Thyroid gland (tissue), 4 donors: ENCODE measurements at places on chromosomes 5 and 9. TPM values are rescaled to one million over a fixed set of nuclear protein-coding genes. Genes with fewer than 3 reads are reported as not detected.

GRCh38 chr5:173304591-173304988 lies 23.6 kb downstream of the STC2 start:
- DNase-seq = no peak

DNA sequence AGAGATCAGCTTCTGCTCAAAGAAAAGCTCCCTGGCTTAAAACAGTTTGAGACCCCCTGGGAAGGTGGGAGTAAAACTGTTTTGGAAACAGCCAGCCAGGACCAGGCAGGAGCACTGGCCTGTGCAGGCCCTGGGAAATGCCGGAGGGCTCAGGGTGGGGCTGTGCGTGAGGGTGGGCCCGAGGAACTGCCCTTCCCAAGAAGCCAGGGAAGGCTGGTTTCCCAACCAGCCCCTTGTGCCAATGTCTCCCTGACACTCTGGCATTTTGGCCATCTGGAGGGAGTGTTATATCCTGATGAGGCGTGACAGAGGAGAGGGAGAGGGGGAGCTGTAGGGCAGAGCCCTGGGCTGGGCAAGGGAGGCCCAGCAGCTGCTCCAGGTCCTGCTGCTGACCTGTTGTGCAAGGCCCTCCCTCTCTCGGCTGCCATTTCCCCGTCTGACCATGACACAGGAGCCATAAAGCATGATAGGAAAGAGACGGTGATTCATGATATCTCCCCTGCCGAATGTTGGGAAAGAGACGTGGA lies 16.1 kb downstream of the OLFML2A start:
- DNase-seq = peak; percentile 64

DNA sequence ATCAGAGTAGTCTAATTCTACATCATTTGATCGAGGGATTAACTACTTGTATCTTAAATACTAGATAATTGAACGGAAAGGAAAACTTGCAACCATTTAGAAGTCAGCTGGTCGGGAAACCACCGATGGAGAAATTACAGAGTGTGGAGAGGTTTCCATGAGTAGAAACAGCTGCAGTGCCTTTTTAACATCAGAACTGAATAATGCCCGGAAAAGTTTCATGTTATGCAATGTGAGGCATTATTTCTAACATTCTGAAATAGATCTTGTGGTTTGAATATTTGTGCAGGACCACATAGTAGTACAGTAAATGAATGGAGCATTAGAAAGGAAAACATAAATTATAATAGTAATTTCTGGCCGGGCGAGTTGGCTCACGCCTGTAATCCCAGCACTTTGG lies 88.1 kb upstream of the RNF180 start:
- DNase-seq = no peak

Gene ANKRD20A1
- 2.7 TPM for total RNA-seq

Gene NUTM2G
- total RNA-seq = not detected

DNA sequence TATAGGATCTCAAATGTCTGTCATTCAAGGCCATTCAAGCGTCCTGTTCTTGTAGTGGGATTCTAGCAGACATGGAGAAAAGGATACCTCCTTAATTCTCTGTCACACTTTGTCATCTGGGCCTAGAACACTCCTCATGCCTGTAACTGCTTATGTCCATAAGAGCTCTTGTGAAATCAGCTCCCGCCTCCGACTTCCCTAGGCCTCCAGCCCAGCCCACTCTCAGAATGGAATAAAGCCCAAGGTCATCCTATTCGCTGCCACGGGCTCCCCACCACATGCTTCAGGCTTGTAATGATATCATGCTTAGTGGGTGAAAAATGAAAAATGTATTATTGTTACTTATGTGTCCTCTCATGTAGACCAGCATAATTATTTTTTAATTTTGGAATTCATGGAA lies 632.5 kb downstream of the ISL1 start:
- peak; percentile 47 for DNase-seq

Gene FLT4
- 90.9 TPM for total RNA-seq

Gene NPR2
- 5.1 TPM for total RNA-seq

- no peak for DNase-seq
Observed at GRCh38 chr5:143354025-143354424, 49.5 kb downstream of the NR3C1 start.

DNA sequence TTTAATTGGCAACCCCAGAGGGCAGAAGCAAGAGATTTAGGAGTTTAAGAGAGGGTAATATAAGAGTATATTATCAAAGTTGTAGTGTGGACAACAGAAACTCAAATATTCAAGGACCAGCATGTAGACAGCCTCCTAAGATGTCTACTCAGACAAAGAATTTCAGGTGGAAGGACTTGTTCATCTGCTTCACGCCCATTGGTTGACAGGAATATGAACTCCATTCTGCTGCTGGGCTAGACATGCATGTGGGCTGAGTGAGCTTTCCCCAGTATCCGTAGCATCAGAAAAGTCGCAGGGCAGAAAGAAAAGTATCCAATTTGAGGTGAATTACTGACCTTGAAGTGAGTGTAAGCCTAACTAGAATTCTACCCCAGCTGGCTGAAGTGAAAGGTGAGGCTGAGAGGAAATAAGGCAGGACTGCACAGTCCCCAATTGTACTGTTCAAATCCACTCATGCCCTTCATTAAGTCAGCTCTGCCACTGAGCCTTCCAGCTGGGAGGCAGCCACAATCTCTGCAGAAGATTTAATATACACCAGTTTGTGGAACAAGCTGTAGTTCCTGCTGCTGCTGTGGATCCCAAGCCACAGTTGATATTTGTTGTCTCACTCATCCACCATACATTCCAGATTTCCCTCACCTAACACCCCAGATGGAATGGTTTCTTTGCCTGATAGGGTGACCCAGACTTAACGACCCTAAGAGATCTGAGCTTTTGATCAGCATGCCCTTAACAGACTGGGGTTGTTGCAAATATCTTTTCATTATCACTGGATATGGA lies 41.2 kb downstream of the PDCD1LG2 start:
- DNase-seq = no peak

Gene ZBED3
- 17.1 TPM for total RNA-seq

GRCh38 chr9:131546336-131547084 lies 1.2 kb downstream of the PRRT1B start:
- no peak for DNase-seq

- no peak for DNase-seq
Observed at GRCh38 chr9:98259791-98260190, 4.3 kb upstream of the TBC1D2 start.

- DNase-seq = no peak
Observed at GRCh38 chr9:124497441-124497840, 9.8 kb downstream of the NR5A1 start.

- no peak for DNase-seq
Observed at GRCh38 chr5:130400091-130400490, 495.8 kb downstream of the CHSY3 start.

GRCh38 chr5:66354422-66354821 lies 210.3 kb downstream of the SREK1 start:
- no peak for DNase-seq

- no peak for DNase-seq
Observed at GRCh38 chr5:57176350-57176857, 2.5 kb downstream of the GPBP1 start.

DNA sequence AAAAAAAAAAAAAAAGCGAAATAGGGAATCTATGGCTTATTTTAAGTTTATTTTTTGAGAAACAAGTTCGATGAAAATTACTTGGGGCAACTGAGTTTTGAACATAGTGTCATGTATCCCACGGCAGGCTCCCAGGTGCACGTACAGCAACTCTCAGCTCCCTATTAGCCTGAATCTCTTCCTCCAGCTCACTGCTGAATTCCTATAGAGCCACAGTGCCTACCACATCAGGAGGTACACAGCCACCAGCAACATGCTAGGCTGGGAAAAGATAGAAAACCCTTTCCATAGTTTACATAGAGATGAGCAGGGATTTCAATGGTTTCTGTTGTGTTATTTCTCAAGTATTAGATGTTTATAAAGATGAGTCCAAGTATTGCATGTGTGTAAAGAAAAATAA lies 115.9 kb upstream of the RGMB start:
- DNase-seq = no peak

Gene CCNI2
- 0.81 TPM for total RNA-seq

DNA sequence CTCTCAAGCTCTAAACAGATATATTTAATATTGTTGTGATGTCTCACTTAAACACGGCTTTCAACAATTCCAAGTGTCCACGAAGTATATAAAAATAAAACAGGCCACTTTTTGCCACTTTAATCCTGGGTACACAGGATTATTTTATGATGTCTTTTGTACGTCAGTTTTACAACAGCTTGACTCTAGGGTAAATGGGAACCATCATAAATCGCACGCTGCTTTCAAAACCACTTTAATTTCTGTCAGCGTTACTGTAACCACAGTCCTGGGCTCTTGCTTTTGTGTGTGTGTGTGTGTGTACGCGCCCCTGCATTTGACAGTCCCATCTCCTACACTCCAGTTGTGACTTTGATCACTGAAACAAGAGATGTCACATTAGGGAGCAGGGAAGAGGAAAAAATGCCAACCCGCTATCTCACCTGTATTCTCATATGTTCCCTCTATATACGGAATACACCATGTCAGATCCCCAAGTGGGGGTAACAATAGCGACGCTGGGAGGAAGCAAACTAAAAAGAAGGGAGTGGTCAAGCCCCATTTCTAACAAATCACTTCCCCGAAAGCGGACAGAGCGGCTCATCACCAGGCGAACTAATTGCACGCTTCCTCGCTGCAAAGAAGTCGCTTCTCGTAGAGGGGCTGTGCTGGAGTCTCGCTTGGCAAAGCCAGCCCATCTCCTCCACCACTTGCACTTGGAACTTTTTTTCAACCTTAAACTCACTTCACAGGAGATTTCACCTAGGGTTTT lies 1.2 kb downstream of the BNC2 start:
- DNase-seq = no peak

DNA sequence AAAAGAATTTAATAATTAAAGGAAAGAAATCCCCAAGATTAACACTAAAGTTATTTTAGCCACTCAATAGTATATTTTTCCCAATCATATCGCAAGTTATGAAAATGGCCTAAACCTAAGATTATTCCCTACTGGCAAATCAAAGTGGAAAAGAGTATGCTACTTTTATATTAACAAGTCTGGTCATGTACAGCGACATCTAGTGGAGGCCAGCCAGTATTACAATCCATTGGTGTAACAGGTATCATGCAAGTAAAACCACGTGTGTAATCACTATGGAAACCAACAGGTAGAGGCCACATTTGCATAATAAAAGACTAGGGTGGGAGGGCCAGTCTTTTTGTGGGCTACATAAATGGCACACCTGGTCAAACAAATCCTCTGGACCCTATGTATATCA lies 976.4 kb upstream of the CDH9 start:
- no peak for DNase-seq

Gene LCP2
- 6.6 TPM for total RNA-seq

GRCh38 chr9:37998881-37999587 lies 70.0 kb downstream of the SHB start:
- DNase-seq = no peak

GRCh38 chr5:160333721-160334120 lies 21.4 kb upstream of the CCNJL start:
- no peak for DNase-seq

Gene CHSY3
- total RNA-seq = 3.2 TPM

GRCh38 chr5:138466125-138466899 lies 1.0 kb downstream of the EGR1 start:
- DNase-seq = no peak

DNA sequence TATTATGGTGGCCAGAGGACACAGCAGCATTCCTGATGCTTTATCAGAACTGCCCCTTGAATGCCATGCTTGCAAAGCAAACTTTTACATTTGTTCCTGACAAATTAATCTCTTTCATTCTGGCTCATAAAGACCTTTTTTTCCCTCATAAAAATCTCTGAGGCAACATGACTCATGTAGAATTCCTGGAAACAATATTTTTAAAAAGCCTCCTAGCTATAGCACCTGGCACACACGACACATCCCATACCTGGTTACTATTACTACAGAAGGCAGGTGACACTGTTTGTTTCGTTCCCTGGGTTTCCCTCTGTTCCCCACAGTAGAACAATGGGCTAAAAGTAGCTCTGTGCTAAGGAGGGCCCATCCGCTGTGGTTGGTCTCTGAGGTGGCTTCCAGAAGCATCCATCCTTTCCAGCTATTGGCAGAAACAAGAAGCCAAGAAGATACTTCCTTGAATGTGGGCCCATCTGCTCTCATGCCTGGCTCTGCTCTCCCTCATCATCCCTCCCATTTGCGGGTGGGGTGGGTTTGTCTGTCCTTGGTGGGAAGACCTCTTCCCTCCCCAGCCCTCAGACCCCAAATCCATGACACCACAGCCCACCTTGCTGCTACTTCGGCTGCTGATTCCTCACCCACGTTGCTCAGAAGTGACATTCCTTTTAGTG lies 59.1 kb downstream of the GALNT12 start:
- no peak for DNase-seq

DNA sequence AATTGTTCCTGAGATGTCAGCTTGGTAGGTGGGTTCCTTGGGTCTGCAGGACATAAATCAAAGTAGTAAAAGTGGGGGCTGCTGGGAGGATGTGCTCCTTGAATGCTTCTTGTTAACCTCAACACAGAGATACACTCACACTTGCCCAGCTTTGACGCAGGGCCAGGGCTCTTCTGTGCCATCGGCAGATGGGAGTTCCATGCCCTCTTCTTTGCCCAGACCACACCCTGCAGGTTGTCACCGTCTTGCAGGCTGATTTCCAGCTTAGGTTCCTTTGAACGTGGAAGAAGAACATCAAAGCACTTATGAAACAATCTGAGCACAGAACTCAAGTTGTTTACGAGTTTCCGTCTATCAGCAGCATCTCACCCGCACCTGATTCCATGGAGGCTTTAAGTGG lies 11.0 kb downstream of the DBH start:
- DNase-seq = no peak
